GM19239 (cell line): ENCODE measurements at places on chromosomes 7 and 10.

GRCh38 chr7:139422126-139422525 is 61.3 kb downstream of the KLRG2 start:
- DNase-seq: no peak

DNA sequence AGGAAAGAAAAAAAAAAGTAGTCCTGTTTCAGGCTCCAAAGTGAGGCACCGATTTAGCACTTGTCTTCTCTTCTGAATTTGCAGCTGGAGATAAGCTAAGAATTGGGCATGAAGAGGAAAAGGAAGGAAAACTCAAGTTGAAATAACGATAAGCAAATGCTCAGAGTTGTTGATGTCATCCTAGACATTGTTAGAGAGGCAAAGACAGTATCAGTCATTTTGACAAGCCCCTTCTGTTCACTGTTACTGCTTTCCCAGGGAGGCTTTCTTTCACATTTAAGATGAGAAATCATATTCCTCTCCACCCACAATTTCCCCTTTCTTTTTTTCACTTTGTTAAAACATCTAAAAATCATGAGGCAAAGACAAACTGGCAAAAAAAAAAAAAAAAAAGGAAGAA is 41.8 kb downstream of the SORCS1 start:
- no peak for DNase-seq

GRCh38 chr10:106864031-106864430 is 300.5 kb downstream of the SORCS1 start:
- no peak for DNase-seq

DNA sequence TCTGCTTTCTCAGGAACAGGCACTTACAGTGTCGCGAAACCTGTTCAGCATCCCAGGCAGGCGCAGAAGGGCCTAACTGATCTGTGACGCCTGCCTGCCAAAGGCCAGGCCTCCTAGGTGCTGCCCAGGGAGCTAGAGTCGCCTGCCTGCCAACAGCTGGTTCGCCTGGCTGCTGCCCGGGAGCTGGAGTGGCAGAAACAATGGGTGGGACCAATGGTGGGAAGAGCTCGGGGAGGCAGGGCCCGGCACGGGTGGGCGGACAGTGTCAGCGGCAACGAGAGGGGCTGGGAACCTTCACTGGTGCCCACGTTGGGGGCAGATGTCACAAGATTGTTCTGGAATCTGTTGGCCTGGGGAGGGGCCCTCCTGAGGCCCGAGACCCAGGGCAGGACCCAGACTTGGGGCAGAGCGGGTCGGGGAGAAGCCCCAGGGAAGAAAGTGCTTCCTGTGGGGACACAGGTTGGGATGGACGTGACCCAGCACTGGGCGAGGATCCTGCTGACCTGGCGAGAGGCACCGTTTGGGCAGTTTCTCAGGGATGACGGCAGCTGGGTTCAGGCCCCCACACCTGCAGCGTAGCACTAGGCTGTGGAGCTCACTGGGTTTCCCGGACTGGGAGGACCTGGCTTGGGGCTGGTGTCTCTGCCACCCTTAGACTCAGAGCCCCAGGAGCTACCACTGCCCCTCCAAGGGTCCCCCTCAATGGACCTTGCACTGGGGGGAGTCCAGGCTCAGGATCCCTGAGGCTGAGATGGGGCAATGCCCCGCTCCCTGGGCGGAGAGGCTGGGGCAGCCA is 181.8 kb downstream of the ELFN1 start:
- DNase-seq: no peak

DNA sequence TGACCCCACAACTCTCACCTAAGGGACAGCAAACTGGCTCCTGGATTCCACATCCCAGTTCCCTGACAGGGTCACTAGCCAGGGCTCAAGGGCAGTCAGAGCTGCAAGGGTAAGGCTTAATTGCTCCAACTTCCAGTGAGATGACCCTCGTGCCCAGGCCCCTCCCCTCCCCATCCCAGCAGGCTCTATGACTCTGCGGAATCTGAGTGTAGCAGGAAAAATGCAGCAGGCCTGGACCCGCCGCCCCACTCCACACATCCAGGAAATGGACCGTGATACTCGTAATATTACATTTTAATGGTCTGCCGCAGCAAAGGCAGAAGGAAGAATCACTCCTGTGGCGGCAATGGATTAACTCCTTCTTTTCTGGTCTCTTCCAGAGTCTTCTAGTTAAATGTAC is 91.7 kb upstream of the CHST15 start:
- no peak for DNase-seq

GRCh38 chr7:101595246-101595645 is 33.9 kb downstream of the MYL10 start:
- no peak for DNase-seq

DNA sequence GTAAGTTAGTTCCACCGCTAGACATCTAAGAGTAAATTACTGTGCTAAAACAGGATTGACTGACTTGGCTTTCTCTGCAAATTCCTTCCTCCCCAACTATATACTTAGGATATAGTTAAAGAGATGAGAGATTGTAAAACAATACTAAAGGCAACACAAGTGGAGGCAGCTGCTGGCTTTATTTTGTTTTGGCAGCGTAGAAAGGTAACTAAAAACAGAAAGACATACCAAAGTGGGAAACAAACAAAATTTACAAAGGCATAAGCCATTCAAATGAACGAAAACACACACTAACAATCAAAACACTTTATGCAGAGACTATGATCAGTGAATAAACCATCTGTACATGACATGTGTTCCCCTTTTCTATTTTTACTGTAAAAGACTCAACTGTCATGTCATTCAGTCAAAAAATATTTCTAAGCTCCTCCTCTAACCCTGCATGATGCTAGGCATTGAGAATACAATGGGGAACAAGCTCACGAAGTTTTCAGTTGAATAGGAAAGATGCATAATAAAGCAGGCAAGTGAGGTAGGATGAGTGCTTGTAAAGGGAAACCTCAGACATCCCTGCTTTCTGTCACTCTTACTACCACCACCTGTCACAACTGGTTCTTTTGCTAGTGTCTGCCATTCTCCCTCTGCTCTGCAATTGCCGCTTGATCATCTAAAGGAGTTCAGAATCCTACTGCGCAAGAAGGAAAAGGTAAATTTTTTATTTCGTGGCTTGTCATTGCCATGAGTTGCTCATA is 64.2 kb upstream of the COL1A2 start:
- DNase-seq: no peak

- DNase-seq: no peak
Measured at GRCh38 chr10:23528419-23528818, 89.5 kb downstream of the OTUD1 start.

- DNase-seq: no peak
Measured at GRCh38 chr7:19209166-19209696, 64.0 kb upstream of the FERD3L start.

DNA sequence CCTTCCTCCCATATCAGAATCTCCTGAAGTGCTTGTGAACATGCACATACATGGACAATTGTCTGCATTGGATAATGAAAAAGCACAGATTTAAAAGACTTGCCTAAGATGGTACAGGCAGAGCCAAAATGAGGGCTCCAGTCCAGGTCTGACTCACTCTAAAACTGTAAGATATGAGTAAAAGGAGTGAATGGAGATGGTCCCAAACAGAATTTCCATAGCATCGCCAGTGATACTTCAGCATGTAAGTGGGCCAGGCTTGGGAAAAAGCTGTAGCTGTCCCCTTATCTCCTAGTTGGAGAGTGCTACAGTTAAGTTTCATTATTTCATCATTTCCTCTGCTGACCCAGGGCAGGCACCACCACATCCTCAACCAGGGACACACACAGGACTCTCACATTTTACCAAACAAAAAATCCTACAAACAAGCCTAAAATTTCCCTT is 26.4 kb upstream of the IL6 start:
- DNase-seq: no peak

DNA sequence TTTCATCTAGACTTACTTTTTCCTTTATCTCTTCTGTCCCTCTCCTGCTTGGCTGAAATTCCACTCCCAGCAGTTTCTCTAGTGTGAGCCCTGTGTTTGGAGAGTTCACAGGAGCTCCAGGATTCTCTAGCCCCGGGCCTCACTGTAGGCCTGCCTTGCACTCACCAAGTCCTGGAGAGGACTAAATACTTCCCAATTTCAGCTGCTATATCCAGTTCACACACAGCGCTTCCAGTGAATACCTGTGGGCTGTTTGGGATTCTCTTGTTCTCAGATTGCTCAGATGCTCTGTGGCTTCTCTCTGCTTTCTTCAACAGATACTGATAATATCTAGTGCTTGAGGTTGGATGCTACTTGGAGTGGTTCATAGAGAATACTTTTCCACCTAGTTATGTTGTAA is 46.0 kb downstream of the MINPP1 start:
- DNase-seq: no peak

DNA sequence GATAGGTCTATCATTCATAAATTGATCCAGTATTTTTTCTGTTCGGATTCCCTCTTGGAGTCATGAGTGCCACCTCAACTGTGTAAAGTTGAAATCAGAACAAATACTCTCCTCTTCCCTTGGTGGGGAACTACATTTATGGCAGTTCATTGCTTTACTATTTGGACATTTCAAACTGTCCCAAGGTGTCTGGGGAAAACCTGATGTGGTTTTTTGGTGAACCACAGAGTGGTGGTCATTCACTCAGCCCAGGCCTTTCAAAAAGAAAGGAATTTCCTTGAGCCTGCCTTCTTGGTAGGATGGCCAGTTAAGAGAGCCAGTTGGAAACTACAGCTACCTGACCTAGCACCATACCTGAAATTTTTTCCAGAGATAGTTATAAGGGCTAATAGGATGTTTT is 59.0 kb downstream of the ABCB1 start:
- DNase-seq: no peak

- no peak for DNase-seq
Measured at GRCh38 chr10:416091-416515, 273.4 kb downstream of the DIP2C start.

- DNase-seq: no peak
Measured at GRCh38 chr10:69049566-69049961, 38.3 kb upstream of the SRGN start.

DNA sequence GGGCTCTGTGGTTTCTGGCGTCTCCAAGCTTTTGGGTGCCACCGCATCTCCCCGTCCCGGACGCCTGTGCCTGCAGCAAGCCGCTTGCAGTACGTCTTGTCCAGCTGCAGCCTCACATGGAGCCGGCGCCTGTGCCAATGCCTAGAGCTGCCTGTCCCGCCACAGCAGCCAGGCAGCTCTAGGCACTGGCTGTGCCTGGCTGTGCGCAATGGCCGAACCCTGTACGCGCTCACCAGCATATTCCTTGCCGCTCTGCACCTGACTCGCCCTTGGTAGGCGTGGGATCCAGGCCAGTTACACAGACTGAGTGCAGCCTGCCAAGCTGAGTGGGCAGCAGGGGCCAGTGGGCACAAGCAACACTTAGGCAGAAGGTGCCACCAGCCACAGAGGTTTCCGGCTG is 381.2 kb upstream of the SORCS1 start:
- DNase-seq: no peak

DNA sequence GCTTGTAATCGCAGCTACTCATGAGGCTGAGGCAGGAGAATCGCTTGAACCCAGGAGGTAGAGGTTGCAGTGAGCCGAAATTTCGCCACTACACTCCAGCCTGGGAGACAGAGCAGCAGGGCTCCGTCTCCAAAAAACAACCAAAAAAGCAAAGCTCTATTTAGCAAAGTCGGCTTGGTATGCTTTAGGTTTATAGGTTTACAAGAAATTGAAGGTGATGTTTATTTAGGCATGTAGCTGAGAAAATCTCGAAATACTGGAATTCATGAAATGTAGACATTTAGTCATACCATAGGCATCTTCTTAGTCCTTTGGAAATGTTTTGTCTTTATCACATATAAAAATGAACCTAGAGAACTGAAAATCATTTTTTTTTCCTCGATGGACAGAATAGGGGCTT is 453.8 kb upstream of the ANKRD30A start:
- DNase-seq: no peak

- DNase-seq: no peak
Measured at GRCh38 chr10:2852574-2853323, 214.6 kb upstream of the PFKP start.

- no peak for DNase-seq
Measured at GRCh38 chr7:30185496-30185895, 50.7 kb downstream of the MTURN start.

DNA sequence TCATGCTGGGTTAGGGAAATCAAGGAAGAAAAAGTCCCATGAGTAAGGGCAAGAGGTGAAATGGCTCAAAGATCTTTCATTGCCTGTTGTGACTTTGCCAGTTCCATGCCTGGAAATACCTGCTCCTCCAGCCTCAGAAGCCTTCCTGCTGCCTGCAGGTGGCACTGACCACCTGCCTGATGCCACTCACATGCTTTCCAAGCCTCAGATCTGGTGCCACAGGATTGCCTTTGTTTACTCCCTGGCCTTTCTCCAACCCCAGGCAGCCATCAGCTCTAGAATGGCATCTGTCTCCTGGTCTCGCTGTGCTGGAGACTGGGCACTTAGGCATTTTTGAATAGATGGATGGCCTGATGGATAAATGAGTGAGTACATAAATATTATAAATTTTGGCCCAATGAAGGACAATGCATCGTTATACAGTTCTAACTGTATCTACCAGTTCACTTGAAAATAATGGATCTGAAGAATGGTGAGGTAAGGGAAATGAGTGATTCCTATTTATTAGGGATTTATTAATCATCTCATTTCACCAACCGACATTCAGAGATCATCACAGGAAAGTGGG is 657.2 kb downstream of the INHBA start:
- DNase-seq: no peak

GRCh38 chr10:22754296-22754695 is 39.9 kb upstream of the PIP4K2A start:
- DNase-seq: no peak

- no peak for DNase-seq
Measured at GRCh38 chr10:33783078-33783477, 448.6 kb upstream of the NRP1 start.

DNA sequence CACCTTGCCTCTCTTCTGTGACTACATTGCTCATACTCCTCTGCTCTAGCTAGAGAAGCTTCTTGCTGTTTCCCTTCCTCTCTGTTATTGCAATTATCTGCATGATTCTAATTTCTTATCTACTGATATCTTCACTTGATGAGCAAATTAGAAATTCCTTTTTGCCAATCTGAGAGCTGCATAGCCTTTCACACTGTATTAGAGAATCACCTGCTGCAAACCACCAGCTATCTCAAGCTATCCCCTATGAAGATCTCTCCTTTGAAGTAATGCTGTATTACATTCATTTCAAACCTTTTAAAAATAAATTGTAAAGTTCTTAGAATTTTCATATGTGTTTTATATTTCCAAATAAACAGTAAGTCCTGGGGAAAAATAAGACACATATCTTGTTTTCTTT is 89.0 kb upstream of the ZNF804B start:
- no peak for DNase-seq

GRCh38 chr7:95993380-95993779 is 221.0 kb downstream of the DYNC1I1 start:
- DNase-seq: no peak

DNA sequence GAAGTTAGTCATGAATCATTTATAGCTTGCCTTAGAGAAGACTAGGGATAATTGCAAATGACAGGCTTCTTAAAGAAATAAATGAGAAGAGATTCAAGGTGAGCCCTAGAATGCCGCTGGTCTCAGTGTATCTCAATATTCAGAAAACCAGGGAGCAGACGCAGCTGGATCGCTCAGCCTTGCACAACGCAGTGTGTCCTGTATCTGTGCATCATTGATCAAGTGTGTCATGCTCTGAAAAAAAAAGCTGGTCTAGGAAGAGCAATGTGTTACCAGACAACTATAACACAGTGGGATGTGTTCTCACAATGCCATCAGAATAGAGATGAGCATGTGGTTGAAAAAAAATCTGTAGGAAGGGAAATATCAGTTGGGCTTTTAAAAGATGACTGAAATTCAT is 230.1 kb downstream of the CALN1 start:
- no peak for DNase-seq

GRCh38 chr10:74394416-74394969 is 243.5 kb downstream of the ADK start:
- DNase-seq: no peak
